ENCODE measurements at places on chromosomes 4 and X.
A peak's percentile ranks its signal among the peaks of the same experiment; 100 is the strongest.

DNA sequence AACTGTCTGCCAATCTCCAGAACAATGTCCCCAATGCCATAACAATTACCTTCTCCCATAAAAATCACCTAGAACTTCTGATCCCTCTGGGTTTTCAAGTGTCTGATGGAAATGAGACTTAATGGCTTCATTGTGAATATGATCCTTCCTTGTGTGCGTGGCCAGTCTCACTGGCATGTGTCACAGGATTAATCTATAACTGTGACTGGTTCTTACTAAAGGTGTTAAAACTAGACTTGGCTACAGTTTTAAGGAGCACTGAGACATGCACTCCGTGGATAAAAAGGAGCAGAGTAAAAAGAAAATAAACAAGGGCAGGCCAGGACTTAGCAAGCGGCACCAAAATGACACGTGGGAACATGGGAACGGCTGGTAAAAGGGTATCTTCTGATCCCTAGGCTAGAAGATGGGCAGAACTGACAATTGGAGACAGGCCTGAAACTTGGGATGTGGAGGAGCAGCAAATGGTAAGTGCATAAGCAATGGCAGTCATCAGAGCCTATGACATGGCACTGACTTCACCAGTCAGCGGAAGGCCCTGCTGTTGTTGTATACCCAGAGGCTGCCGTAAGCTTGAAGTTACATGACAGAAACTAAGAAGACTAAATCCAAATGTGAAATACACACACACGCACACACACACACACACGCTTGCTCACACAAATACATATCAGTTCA is 256.6 kb upstream of the NOCT start:
- no peak for DNase-seq

GRCh38 chrX:24210190-24210589 is 60.7 kb downstream of the ZFX start:
- DNase-seq, result no peak

- DNase-seq, result no peak
These were observed 83.6 kb downstream of the MAML3 start for GRCh38 chr4:140070366-140070765.

DNA sequence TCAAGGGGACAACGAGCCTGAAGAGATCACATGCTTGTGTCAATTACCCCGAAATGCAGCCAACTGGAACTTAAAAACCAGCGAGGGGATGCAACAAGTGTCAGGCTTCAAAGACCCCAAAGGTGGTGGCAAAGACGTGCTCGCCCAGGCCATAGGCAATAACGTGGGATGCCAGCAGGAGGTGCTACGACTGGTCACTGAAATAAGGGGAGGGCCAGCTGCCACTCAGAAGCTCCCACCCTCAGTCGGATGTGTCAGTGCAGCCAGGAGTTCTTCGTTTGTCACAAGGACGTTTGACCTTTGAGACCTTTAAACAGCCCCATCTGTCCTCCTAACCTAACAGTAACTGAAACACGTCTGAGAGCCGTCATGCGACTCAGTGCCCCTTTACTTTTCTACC is 556.8 kb upstream of the PCDH10 start:
- DNase-seq, result no peak

DNA sequence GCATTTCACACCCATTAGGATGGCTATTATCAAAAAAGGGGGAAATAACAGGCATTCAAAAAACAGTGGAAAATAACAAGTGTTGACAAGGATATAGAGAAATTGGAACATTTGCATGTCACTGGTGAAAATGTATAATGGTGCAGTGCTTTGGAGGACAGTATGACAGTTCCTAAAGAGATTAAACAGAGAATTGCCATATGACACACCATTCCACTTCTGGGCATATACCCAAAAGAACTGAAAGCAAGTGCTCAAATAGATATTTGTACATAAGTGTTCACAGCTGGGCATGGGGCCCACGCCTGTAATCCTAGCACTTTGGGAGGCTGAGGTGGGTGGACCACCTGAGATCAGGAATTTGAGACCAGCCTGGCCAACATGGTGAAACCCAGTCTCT is 348.1 kb downstream of the NR3C2 start:
- no peak for DNase-seq

GRCh38 chr4:48266781-48267180 is 2.9 kb downstream of the TEC start:
- no peak for DNase-seq

DNA sequence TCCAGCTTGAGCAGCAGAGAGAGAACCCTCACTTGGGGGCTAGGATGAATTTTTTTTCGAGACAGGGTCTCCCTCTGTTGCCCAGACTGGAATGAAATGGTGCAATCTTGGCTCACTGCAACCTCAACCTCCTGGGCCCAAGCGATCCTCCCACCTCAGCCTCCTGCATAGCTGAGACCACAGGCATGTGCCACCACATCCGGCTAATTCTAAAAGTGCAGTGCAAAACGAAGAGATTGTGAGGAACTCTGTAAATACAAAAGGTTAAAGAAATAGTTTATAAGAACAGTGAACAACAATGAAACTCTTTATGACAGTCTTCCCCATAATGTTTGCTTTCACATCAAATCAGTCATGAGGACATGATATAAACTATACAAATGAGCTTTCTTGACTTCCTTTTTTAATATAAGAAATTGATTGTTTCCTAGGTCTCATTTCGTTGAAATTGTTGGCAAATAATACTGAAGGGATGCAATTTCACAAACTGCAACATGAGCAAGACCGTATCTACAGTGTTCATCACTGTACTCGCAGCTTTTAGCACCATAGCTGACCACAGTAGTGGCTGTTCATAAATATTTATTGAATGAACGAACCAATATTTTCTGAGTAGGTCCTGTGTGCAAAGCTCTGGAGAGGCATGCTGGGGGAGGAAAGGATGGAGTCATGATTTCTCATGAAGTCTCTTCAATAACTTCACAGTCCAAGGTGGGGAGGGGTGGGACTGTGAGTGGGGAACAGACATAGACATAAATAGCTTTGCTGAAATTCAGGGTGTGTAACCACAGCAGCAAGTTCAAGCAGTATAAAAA is 116.1 kb downstream of the SHROOM3 start:
- DNase-seq, result no peak

DNA sequence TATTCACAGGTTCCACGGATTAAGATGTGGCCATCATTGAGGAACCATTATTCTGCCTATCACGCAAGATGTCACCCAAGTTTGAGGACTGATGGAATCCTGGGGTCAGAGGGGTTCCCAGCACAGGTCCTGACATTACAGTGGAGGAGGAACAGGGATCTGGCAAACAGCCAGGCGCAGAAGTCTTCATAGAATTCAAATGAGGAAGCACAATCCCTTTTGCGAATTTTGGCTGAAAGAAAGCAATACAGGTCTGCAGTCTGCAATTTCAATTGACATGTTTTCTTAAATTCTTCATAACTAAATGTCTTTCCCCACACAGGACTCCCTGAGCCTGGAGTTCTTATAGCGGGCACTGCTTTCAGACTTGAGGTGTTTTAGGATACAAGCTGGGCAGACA is 14.5 kb downstream of the DOCK11 start:
- no peak for DNase-seq

GRCh38 chr4:52408471-52408870 is 250.6 kb downstream of the USP46 start:
- no peak for DNase-seq

DNA sequence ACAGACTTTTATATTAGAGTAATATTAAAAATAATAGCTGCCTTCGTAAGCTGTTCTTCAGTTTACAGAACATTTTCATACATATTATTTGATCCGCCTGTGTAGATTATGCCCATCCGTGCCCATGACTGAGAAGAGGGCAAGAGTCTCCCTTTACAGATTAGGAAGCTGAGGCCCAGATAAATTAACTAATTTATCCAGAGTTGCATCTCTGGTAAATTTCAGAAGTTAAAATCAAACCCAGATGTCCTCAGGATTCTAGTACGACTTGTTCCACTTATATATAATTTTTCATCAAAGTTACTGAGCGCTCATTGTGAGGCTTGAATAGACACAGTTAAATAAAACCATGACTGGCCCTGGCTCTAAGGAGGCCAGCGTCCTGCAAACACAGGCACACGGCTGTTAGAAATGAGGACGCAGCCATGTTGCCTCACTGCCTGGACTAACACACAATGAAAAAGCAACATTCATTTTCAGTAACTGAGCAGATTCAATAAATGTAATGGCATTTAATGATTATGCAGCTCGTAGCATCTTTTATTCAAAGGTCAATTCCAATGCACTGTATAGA is 148.0 kb downstream of the TENM3 start:
- no peak for DNase-seq

DNA sequence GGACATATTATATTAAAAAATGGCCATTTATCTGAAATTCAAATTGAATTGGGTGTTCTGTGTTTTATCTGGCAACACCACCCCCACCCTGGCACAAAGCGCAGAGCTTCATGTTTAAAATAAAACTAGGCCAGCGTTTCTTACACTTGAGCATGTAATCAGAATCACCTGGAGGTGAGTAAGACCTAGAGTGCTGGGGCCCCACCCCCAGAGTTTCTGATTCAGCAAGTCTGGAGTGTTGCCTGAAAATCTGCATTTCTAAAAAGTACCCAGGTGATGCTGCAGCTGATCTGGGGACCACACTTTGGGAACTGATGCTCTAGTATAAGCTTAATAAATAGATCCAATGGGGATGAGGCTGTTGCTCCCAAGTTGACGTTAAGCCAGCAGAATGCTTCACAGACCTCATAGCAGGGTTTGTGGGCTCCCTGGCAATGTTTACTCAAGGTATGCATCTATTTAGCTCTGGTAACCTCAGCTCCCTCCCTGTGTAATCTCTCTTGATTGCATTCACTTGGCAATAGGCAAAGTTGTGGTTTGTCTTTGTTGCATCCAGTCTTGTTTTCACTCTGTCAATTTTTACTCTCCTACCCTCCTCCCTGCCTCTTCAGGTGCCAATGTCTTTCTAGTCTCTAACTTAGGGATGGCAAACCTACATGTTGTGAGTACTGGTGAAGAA is 99.8 kb upstream of the TEX13D start:
- no peak for DNase-seq

GRCh38 chrX:104288961-104289360 is 34.2 kb upstream of the ESX1 start:
- no peak for DNase-seq

DNA sequence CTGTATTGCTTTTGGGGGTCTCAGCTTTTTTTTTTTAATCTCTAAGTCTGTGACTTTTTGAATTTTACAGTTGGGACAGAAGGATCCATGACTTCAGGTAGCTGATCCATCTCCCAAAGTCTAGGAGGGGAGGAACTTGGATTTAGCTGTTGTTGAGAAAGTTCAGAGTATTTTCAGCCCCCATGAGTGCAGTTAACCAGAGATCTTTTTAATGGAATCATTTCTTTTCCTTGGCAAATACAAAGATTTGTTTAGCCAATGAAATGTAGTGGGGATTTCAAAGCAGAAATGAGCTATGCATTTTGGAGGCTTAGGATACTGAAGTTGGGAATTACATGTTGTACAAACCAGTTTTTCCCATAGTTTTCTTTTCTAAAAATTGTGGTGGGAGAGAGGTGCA is 18.1 kb downstream of the FNIP2 start:
- DNase-seq, result no peak

DNA sequence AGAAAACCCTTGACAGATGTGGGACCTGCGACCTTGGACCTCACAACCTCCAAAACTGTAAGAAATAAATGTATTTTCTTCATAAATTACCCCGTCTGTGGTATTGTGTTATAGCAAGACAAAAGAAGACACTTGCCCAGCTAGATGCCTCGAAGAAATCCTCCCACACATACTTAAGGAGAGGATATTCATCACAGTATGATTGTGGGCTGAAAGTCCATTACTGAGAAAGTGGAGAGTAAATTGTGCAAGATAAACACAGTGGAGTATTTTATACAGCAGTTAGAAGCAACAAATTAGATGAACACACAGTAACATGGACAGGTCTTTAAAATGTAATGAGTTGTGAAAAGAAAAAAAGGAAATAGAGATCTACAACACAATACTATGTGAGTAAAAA is 25.8 kb upstream of the PLA2G12A start:
- no peak for DNase-seq

DNA sequence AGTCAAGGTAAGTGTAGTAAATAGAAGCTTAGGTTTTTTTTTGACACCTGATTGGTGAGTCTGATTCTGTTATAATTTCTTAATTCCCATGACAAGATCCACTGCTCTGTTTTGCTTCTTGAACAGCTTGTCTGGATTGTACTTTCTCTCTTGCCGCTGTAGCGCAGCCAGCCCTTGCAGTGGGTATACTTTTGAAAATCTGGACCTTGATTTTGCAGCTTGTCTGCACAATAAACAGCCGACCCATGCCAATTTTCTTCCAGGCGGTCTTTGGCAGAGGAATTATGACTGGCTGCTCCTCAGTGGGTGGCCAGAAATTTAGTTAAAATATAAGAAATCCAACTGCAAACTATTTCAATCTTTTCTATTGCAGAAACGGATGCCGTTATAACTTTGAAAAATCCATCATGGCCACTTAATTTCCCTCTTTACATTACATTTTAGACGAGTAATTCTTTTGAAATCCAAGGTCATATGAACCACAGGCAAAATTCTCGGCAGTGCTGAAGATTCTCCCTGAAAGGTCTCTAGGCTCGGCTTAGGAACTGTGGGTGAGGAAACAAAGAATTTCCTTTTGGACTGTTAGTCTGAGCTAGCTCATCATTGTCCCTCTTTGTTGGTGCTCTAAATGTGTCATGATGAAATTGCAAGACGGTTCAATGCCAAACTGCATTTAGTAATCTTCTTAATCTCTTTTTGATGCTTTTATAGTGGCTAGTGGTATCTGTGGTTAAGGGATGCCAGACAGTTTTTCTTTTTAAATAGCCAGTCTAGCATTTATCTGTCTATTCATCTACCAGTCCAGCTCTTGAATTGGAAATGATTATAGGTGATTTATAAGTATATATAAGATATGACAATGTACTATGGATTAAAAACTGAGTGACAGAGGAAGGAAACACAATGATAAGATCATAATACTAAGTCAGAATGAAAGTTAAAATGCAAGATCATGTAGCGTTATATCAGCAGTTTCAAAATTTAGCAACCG is 31.5 kb upstream of the PTTG2 start:
- no peak for DNase-seq

DNA sequence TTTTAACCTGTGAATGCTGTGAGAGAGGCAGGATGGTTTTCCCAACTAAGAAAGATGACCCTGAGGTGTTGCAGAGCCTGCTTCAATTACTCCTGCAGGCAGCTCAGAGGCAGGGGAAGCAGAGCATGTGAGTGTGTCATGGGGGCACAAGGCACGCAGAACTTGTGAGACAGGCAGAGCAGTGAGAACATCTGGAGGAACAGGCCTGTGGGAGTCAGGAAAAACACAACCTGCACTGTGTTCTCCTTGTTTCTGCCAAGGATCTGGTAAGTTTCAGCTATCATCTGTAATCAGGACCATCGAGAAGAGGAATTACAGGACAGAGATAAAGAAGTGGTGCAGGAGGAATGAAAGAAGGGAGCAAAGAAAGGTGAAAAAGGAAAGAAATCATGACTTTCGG is 741.8 kb upstream of the INTU start:
- no peak for DNase-seq

GRCh38 chr4:55539658-55540057 is 7.1 kb downstream of the CLOCK start:
- DNase-seq, result no peak

GRCh38 chr4:8594097-8595038 is 1.8 kb downstream of the CPZ start:
- DNase-seq, result peak; percentile 59

GRCh38 chrX:103941201-103941975 is 21.0 kb upstream of the TMSB15B start:
- peak; percentile 0 for DNase-seq

GRCh38 chr4:184247421-184247820 is 29.7 kb upstream of the ENPP6 start:
- DNase-seq, result no peak

- DNase-seq, result no peak
These were observed 59.8 kb downstream of the PDLIM5 start for GRCh38 chr4:94511591-94511990.

- no peak for DNase-seq
These were observed 14.3 kb upstream of the PDZD4 start for GRCh38 chrX:153844509-153845082.

All from hippocampal formation (tissue), 2 donors.